NCI-H187 treated with DMSO at 0.1 percent for 48 hours (cell line): ENCODE measurements at places on chromosomes 2 and 18.

GRCh38 chr2:182915369-182916326 lies 49.2 kb upstream of the FRZB start:
- no peak for DNase-seq

DNA sequence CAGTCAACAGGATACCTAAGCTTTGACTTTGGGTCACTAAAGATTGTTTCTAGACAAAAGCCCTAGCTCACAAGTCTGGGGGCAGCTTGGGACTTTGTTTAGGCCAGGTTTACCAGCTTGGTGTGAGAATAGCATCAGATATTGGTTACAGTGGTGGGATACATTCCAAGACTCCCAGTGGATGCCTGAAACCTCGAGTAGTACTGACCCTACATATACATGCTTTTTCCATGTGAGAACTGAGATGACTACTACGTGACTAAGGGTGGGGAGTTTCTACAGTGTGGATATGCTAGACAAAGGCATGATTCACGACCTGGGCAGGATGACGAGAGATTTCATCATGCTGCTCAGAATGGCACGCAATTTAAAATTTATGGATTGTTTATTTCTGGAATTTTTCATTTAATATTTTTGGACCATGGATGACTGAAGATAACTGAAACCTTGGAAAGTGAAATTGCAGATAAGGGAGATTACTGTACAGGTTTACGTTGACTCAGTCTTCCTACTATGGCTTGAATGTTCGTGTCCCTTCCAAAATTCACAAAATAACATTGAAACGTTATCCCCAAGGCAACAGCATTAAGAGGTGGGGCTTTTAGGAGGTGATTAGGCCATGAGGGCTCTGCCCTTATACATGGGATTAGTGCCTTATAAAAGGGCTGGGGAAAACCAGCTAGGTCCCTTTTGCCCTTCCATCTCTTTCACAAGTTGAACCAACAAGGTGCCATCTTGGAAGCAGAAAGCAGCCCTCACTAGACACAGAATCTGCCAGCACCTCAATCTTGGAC lies 50.2 kb upstream of the CTAGE1 start:
- DNase-seq = no peak

- no peak for DNase-seq
These were observed 449.6 kb downstream of the PLCL1 start for GRCh38 chr2:198253995-198254394.

DNA sequence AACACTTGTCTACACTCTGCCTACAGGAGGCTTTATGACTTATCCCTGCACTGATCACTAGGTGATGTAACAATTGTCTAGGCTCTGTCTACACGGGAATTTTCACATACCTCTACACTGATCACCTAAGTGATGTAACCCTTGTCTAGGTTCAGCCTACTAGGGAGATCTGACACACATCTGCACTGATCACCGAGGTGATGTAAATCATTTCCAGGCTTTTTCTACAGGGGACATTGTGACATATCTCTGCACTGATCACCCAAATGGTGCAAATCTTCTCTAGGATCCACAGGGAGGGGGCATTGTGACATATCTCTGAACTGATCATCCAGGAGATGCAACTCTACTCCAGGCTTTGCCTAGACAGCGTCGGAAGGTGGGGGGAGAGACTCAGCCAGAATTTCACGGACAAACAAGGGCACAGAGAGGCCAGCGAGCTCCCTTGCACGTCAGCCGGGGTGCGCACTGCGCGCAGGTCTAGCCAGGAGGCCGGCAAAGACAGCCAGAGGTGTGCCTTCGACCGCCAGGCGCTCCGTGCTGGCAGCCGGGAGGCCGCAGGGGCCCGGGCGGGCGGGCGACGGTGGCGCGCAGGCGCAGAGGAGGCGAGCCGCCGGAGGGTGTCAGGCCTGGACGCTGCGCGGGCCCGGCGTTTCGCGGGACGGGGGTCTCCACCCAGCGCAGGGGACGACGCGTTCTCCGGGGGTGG lies 46.9 kb upstream of the USP14 start:
- no peak for DNase-seq

GRCh38 chr2:231161877-231162329 lies 36.5 kb upstream of the ARMC9 start:
- DNase-seq = no peak

DNA sequence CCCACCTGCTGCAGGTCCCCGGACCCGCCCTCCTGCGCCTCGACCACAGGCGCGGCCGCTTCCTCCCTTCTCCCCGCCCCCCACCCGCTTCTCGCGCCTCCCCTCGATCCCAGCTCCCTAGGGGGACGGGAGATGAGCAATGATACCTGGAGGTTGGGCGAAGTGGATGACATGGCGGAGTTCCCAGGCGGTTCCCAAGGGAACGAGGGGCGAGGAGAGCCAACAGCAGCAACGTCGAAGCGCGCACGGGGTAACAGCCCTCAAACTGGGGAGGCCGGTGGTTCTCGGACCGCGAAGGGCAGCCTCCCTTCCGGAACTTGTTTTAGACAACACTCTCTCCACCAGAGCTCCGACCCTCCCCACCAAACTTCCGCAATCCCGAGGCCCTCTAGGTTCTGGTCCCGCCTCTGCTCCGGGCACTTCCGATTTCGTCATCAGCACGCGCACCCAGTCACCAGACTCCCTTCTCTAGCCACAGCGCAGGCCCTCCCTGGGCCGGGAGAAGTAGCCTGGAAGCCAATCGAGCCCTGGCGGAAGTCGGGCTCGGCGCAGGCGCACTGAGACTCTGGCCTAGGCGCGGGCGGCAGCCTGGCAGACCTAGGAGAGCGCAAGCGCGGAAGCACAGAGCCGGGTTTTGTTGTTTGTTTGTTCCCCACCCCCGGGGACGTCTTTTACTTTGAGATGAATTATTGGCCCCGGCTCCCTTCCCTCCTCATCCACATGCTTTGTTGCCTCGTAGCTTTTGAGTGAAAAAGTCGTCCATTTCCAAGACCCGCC lies at the start of gene VPS4B:
Gene VPS4B (minus strand): TSS at position 390 of the 777 bp plus-strand sequence. CDS start 217 bp downstream, at position 173.
- DNase-seq = peak; percentile 89

GRCh38 chr2:26605999-26606846 lies 34.9 kb downstream of the CIB4 start:
- DNase-seq = no peak

- no peak for DNase-seq
These were observed 47.5 kb downstream of the TRIB2 start for GRCh38 chr2:12764075-12764730.

- no peak for DNase-seq
These were observed 112.7 kb upstream of the TACR1 start for GRCh38 chr2:75311993-75312392.

- no peak for DNase-seq
These were observed 14.7 kb downstream of the AGFG1 start for GRCh38 chr2:227486688-227487087.

- DNase-seq = no peak
These were observed 463 bp downstream of the HS1BP3 start for GRCh38 chr2:20650393-20650876.

- DNase-seq = no peak
These were observed 31.4 kb upstream of the ACKR3 start for GRCh38 chr2:236538242-236538641.

- no peak for DNase-seq
These were observed 81.9 kb downstream of the ACAA2 start for GRCh38 chr18:49731421-49731841.

GRCh38 chr2:141195087-141195486 lies 935.7 kb downstream of the LRP1B start:
- DNase-seq = no peak

DNA sequence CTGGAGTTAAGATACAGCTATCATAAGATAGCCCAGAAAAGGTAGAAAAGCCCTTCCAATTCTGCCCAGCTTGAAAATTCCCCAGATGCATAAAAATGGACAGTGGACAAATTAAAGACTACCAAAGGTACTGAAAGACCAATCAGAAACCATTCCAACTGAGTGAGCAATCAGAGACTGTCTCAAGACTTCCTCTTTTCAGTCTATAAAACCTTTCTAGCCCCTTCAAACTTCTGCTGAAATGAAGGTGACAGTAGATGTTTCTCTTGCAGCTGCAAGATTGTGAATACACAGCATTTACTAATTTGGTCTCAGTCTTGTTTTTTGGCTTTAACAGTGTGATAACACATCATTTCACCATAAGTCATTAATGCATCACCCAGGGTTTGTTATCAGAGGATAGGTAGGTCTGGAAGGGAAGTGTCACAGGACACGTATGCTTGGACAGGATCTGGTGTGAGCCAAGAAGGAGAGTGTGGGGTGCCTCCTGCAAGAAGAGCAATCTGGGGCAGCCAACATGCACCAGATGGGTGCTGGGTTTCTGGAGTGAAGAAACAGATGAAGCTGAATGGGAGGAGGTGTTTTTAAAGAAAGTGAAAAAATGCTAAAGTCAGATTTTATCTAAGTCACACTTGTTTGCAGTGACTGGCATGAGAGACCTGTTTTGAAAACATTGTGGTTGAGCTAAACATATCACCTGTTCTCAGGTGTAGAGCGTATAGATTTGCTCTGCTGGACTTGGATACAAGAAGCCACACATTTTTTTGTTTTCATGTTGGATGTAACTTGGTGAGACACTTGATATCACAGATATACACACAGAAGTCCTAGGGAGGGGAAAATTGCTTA lies 75.3 kb upstream of the DDX18 start:
- DNase-seq = no peak

GRCh38 chr2:122707224-122707824 lies 951.9 kb downstream of the TSN start:
- no peak for DNase-seq

DNA sequence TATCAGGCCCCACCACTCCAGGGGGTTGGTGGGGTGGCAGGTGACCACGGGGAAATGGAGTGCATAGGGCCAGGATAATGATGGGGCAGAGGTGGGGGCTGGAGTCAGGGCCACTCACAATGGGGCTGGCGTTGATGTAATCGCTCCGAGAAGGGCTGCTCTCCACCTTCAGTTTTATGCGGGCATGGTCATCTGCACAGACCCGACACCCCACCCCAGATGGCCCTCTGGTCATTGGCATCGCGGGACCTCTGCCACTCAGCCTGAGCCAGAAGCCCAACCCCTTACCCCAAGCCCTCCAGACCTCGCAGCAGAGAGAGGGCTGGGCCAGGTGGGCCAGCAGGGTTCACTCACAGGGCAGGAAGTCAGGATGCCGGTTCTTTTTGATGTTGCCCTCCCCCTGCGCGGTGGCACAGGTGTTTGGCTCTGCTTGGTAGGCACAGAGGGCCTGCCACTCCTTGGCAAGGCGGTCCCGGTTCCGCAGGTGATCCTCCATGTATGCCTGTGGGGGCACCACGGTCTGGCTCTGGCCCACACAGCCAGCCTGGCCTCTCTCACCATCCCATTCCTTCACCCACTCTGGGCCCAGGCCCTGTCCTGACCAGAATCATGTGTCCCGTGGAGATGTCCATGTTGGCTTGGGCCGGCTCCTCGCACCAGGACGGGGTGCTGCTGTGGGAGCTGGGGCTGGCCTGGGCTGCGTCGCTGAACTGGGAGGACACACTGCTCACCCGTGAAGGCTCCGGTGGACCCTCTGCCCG lies 12.4 kb downstream of the PTPRN start:
- no peak for DNase-seq
